ENCODE measurements at places on chromosomes 1 and 21.

DNA sequence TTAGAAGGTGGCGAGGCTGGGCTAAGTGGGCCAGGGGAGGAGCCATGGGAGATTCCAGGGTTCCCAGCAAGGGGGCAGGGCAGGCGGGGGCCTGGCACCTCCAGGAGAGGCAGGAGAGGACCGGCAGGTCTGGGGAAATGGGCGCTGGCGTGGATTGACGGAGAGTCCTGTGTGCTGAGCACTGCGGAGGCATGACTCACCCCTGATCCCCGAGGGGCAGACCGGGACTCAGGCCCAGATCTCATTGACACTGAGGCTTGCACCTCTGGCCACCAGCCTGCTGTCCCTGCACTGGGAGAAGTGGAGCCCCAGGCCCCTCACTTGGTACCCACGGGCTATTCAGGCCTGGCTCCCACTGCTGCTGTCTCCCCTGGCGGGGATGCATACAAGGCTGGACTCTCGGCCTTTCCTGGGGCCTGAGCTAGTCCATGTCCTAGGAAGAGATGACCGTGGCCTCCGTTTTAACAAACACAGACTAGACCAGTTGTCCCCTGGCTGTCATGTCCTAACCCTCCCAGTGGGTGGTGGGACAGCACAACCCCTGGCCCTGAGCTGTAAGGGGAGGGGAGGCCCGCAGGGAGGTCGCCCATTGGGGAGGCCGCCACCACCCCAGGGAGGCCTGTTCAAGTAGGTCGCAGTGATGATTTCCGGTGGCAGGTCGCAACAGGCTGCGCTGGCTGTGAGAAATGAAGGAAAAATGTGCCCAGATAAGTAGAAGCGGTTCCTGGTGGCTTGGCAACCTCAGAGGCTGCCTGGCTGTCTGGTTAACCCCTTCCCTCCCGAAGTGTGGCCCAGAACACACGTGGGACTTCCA, 39.7 kb downstream of the RIPK4 start:
- DNase-seq = no peak

GRCh38 chr1:99786751-99787501, 20.5 kb upstream of the FRRS1 start:
- DNase-seq = no peak

DNA sequence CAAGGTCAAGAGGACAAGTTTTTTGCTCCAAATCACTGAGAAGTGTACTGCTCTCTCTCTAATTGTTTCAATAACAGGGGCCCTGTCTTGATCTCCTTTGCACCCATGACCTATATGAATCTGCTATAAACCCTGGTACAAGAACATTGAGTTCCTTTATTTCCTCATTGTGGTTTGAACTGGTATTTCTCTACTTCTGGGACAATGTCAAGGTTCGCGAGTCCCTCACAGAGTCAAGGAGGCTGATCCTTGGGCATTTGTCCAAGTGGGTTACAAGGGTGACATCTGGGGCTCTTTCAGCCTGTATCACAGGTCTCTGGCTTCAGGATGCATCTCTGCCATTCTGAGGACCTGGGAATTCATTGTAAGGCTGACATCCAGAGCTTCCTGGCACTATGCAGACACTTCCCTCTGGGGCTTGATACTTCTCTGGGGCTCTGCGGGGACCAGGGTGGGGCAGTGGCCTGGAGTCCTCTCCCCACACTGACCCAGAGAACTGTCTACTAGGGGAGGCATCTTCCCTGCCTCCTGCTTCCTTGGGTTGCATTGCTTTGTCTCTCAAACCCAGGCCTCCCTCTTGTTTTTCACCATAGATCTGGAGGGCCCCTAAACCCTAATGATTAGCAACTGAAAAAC, 22.5 kb upstream of the ZNF648 start:
- no peak for DNase-seq

DNA sequence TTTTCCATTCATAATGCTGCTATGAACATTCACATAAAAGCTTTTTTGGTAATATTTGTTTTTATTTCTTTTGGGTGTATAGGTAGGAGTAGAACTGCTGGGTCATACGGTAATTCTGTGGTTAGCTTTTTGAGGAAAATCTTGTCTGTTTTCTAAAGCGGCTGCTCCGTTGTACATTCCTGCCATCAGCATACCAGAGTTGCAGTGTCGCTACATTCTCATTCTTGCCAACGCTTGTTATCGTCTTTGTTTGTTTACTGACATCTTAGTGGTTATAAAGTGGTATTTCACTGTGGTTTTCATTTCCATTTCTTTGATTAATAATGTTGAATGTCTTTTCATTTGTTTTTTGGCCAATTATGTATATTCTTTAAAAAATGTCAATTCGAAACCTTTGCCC, 469.8 kb upstream of the ZP4 start:
- DNase-seq = no peak
